ENCODE measurements at places on chromosomes 16 and 17.

- no peak for DNase-seq
Measured at GRCh38 chr16:21206550-21206949, 4.8 kb downstream of the ZP2 start.

GRCh38 chr17:79137789-79138165, 63.2 kb downstream of the ENGASE start:
- peak; percentile 77 for DNase-seq

DNA sequence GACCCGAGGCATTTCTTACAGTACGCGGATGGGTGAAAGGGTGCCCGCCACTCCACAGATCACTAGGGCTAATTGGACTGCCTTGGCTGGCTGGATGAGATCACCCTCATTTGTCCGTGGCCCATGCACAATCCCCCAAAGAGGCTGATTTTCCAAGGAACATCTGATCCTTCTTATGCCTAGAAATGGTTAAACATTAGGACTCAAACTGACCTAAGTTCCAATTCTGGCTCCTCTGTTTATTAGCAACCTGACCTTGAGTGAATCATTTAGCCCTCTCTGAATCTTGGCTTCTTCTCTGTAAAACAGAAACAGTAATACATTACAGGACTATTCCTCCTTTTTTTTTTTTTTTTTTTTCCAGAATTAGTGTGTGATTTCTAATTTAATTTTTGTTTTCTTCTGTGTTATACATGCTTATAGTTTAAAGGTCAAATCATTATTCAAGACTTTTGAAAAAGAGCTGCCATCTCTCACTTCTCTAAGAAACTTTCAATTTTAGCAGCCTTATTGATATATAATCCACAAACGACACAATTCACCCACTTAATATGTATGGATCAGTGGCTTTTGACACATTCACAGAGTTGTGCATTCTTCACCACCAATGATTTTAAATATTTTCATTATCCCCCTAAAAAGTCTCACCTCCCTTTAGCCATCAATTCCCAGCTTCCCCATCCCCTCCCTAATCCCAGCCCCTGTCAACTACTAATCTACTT, 45.4 kb upstream of the TMEM132E start:
- DNase-seq = no peak

DNA sequence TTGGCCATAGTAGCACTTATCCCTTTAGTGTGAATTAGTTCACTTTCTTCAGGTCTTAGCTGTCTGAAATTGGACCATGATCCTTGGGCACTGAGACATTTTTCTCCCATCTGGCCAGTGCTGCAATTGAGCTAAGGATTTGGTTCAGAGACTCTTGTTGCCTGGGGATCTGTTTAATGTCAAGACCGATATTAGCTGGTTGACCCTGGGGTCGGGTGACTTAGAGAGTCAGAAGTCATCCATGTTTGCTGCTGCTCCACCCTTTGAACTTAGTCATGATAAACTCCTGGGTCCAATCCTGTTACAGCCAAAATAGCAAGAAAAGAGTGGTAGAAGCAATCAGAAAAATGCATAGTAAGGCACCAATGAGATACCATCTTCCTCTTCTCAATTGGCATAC, 45.8 kb upstream of the TOX3 start:
- no peak for DNase-seq

GRCh38 chr17:43444223-43445008, 39.4 kb upstream of the DHX8 start:
- DNase-seq = no peak

GRCh38 chr16:82298472-82298871, 128.4 kb upstream of the MPHOSPH6 start:
- DNase-seq = no peak

GRCh38 chr16:12153662-12154061, 177.1 kb downstream of the SNX29 start:
- no peak for DNase-seq

GRCh38 chr17:55069983-55070529, 101.5 kb downstream of the STXBP4 start:
- no peak for DNase-seq

All from dorsolateral prefrontal cortex (tissue), 122 donors.